ENCODE measurements at places on chromosomes 3 and 15.

GRCh38 chr15:64610257-64610919 lies 150.0 kb downstream of the ZNF609 start:
- DNase-seq = no peak

DNA sequence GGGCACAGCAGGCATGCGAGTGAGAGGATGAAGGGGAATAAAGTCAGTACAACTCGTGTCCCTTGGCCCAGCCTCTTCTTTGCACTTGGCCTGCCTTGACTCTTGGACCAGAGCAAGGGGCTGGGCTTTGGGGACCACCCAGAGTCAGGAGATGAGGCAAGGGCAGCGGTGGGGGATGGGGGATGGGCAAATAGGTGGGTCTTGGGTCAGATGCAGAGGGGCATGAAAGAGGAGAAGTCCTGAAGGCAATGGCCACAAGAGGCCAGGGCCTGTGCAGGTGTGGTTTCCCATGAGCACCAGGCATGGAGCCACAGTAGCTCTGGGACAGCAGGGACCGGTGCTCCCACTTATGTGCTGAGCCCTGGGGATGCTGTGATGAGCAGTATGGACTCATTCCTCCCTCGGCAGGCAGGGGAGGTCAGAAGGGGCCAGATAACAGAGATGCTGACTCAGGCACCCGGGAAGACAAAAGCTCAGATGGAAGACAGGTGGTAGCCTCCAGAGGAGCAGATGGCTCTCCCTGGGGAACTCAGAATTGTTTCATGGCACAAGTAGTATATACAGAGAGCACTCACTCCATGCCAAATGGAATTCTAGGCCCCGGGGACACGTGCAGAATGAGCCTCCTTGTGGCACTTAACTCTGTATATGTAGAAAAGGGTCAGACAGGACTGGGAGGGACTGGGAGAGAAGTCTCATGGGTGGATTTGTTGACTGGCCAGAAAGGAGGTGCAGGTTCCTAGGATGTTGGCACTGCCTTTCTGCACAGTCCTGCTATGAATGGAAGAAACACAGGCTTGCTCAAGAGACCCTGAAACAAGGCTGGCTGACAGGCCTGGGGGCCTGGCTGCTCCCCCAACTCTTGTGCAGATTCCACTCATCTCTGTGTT lies 14.3 kb downstream of the ZBTB47 start:
- DNase-seq = no peak

GRCh38 chr15:45399381-45400212 lies 21.3 kb upstream of the GATM start:
- DNase-seq = no peak

DNA sequence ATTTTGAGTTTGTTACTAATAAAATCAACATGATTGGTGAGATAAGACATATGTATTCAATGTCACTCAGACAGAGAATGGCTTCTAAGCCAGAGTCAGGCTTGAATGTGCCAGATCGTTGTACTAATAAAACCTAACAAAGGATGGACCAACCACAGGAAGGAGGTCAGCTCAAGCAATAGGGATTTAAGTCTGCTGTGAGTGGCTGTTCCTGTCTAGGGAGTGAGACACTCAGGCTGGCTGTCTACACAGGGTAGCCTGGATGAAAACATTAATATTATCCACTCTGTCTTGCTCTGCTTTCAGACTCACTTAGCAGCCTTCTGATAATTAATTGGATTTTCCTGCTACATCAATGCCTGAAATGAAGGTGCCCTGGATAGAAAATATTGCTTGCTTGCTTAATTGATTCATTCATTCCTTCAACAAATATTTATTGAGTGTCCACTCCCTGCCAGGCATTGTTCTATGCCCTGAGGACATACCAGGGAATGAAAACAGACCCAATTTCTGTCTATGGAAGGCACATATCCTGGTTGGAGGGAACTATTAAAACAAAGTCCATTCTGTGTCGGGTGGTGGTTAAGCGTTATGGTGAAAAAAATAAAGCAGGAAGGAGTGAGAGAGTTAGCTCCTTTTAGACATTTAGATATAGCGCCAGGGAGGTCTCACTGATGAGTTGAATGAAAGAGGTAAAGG lies 239.4 kb downstream of the CHST2 start:
- no peak for DNase-seq

DNA sequence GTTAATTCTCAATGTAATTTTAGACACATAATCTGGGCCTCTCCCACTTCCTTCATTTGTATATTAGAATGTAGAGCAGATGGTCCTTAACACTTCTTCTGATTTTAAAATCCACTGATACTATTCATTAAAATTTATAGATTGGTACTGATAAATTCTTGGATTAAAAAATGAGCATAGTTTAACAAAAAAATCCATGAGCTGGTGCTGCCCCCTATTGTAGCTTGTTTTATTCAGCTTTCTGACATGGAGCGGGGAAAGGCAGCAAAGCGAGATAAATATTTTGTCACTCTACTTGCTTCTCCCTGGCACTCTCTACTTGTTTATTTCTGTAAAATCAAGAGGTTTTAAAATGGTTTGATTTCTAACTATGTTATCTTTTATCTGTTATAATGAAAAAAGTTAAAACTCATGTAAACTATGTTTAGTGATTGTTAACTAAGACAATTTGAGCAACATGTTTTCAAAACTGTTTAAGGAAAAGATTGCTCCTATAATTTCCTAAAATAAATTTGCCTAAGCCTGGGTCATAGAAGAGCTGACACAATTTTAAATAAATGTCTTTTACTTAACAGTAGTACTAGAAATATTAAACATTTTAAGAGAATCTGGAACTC lies 26.5 kb upstream of the PLOD2 start:
- DNase-seq = no peak

DNA sequence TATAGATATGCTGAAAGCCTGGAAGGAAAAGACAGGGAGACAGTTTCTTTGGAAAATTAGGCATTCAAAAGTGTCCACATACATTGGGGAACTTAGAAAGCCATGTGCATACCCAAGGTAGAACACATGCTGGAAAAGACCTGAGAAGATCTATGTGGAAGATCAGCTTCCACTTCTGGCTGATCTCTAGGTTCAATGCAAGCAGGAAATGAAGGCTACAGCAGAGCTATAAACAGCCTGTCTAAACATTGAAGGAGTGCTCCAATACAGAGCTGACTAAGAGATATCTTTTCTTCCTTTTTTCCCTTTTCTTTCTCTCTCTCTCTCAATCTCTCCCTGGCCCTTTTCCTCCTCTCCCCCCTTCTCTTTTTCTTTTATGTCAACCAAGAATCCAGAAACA lies 73.6 kb upstream of the TCF12 start:
- no peak for DNase-seq

GRCh38 chr3:160618363-160618762 lies 53.0 kb upstream of the KPNA4 start:
- DNase-seq = no peak

DNA sequence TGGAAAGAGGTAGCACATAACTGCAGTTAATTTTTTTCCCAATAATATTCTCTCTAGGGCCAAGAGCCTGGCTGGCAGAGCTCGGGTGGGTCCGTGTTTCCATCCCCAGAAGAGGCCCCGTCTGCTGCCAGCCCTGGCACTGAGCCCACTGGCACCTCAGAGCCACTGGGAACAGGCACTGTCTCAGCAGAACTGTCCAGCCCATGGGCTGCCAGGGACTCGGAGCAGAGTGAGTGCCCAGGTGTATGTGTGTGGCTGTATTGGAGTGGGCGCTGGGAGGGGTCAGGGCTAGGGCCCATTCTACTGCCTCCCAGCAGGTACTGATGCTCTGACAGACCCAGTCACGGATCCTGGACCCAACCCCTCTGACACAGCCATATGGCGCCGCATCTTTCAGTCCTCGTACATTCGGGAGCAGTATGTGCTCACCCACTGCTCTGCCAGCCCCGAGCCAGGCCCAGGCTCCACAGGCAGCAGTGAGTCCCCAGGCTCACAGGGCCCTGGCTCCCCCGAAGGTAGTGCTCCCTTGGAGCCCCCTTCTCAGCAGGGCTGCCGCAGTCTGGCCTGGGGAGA lies 8.9 kb downstream of the VWA5B2 start:
- DNase-seq = no peak

GRCh38 chr3:129597087-129597999 lies 9.1 kb downstream of the PLXND1 start:
- no peak for DNase-seq

Data from T follicular helper cell (primary cell).